ENCODE measurements at places on chromosomes 7 and 10.

DNA sequence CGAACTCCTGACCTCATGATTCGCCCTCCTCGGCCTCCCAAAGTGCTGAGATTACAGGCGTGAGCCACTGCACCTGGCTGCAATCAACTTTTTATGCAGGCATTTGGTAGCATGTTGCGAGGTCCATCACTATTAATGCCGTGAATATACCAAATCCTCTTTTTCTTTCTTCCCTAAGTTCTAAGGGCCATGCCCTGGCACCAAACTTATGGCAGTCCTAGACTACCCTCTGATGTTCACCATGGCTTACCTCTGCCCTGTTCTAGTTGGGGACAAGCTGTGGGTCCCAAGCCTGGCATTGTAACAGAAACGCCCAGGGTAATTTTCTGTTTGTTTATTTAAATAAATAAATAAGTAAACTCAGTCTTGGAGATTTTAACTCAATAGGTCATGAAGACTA lies 13.3 kb downstream of the PRSS2 start:
- DNase-seq, result no peak

DNA sequence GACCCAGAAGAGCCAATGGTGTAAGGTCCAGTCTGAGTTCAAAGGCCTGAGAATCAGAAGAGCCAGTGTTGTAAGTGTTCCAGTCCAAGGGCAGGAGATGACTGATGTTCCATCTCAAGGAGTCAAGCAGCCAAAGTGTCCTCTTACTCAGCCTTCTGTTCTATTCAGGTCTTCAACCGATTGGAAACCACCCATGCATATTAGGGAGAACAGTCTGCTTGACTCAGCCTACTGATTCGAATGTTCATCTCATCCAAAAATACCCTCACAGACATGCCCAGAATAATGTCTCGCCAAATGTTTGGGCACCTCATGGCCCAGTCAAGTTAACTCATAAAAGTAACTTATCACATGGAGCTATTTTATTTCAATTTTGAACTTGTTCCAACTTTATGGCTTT lies 2.9 kb upstream of the WDFY4 start:
- no peak for DNase-seq

- DNase-seq, result no peak
Measured at GRCh38 chr10:96440361-96441292, 73.1 kb downstream of the TLL2 start.

- no peak for DNase-seq
Measured at GRCh38 chr10:72663971-72664370, 28.0 kb upstream of the MCU start.

GRCh38 chr10:58662314-58662713 lies 149.6 kb downstream of the BICC1 start:
- peak; percentile 91 for DNase-seq

GRCh38 chr7:64320547-64321513 lies 7.1 kb downstream of the ZNF736 start:
- DNase-seq, result no peak

- DNase-seq, result no peak
Measured at GRCh38 chr7:109343678-109344077, 774.0 kb downstream of the DNAJB9 start.

GRCh38 chr7:74499835-74500388 lies 46.2 kb downstream of the GTF2IRD1 start:
- DNase-seq, result no peak

DNA sequence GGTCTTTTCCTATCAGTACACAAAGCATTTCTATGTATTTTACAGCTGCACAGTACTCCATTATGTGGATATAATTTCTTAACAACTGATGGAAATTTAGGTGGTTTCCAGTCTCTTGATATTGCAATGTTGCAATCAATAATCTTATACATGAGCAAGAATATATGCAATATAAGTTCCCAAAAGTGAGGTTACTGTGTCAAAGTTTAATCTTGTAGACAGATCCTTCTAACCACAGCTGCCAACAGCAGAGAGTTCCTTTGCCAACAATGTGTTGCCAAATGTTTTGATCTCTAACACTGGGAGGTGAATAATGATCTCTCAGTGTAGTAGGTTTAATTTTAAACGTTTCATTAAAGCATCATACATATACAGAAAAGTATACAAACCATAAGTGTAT lies 54.5 kb downstream of the CUL2 start:
- DNase-seq, result no peak

DNA sequence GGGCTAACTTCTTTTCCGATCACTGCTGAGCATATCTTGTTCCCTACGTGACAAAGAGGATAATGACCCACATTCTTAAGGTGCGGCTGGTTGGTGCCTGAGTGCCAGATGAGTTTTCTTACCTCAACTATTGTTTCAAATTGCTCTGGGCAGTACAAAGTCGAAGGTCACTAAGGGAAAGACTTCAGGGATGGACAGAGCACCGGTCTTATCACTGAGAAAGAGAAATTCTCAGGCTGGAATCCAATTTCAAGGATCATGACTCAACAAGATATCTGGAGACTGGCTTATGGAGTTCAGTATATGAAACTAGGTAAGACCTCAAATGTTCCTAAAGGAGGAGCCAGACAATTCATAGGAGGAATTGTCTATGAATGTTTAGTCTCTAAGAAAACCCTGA lies 780.3 kb downstream of the SUGCT start:
- DNase-seq, result peak; percentile 42

- no peak for DNase-seq
Measured at GRCh38 chr10:101311185-101312066, 42.5 kb upstream of the BTRC start.
